ENCODE measurements at places on chromosomes 5 and 9.

DNA sequence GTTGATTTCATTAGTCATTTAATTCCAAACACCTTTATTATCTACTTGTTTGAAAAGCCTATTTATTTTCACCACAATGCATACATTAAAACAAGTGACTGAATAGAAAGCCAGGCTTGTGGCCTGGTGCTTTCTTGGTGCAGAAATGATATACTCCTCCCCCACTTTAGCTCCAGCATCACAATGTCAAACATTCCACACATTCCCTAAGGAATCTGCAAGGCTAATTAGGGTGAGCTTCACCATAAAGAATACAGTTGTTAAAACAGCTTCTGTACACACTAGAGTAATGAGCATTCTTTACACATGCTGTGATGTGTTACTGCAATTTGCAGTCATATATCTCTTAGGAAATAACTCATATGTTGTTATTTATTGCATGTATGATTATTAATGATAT lies 705.7 kb downstream of the CETN3 start:
- DNase-seq = no peak

- no peak for DNase-seq
These were observed 22.1 kb downstream of the LRRC19 start for GRCh38 chr9:26983340-26983739.

- no peak for DNase-seq
These were observed at the start of gene SV2C for GRCh38 chr5:76082772-76083554. Gene SV2C (plus strand): TSS chr5:76083383. CDS start chr5:76131751, 48,368 bp downstream.

- no peak for DNase-seq
These were observed 21.0 kb upstream of the ALDH1B1 start for GRCh38 chr9:38371495-38371894.

- no peak for DNase-seq
These were observed 9.1 kb downstream of the NPR2 start for GRCh38 chr9:35800530-35800929.

DNA sequence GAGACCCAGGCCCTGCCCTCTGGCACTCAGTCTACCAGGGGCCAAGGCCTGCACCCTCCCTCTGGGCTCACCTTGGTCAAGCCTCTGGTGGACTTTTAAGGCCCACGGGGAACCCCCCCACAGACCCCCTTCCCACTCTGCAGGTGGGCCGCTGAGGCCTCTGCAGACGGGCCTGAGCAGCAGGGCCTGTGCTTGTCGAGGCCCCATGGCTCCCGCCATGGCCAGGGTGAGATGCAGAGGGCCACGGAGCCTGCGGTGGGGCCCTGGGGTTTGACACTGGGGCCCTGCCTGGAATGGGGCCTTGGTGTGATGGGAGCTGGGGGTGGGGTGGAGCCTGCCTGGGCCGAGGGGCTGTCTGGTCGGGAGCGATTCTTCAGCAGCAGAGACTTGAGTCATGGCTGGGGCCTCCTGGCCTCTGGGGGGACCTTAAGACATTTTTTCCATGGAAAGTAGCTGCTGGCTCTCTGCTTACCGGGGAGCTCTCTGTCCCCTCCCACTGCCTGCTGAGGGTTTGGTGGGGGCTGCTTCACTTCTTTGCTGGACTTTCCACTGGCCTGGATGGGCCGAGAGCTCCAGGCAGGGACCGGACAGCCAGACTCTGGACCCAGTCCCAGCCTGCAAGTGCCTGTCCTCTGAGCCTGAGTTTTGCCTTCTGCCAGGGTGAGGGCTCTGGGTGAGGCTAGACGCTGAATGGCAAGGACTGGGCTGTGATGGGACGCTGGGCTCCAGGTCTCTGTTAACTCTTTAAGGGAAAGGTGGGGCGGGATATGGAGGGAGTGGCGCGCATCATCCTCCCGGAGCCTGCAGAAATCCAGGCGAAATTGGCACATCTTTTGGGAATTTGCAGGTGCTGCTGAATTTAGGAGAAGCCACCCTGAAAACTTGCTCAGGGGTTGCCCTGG lies 132.2 kb downstream of the RXRA start:
- no peak for DNase-seq

DNA sequence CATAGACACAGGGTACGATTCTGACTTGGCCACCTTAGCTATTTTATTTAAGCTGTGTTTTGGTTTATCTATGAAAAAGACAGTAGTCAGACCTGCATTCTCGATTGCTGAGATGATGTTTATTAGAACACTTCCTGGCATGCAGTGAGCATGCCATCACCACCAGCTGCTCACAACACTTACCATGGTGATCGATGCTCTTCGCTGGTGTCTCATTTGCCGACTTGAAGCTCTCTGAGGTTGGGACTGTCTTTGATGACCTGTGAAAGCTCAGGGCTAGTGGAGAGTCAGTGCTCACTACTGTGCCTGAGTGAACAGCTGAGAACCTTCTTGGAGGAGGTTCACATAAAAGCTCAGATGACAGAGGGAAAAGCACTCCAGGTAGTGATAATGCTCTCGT lies 4.4 kb upstream of the C9orf153 start:
- no peak for DNase-seq

DNA sequence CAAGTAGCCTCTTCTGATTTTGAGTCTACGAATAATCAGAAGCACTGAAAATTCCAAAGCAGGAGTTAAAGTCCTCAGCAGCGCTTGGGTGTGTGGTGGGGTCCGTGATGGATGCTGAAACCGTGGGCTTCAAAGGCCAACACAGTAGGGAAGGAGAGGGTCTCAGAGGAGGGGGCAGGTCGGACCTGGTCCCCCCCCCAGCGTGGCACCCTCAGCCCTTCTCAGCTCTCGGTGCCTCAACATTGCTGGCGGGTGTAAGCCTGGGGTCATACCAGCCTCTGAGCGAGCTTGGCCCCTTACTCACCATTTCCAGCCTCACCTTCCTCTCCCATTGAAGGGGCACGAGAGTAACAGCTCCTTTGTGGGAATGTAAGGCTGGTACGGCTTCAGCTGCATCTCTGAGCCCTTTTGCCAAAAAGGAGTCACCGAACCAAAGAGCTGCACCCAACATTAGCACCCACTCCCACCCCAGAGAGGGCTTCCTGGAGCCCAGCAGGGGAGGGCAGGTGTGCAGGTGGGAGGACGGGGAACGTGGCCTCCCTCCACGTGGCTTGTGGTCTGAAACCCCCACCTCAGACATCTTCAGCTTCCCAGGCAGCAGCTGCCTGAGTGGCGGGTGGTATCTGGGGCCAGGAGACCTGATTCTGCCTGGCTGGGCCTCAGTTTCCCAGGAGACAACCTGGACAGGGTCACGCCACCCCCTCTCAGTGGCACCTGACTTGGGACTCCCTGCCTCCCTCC lies 6.7 kb upstream of the LCN1 start:
- no peak for DNase-seq

- DNase-seq = no peak
These were observed 201.2 kb downstream of the TARS1 start for GRCh38 chr5:33641744-33642505.

GRCh38 chr5:151680944-151681427 lies 5.7 kb downstream of the SPARC start:
- peak; percentile 67 for DNase-seq

- DNase-seq = no peak
These were observed 1587.7 kb upstream of the NUDT12 start for GRCh38 chr5:105150323-105150722.

DNA sequence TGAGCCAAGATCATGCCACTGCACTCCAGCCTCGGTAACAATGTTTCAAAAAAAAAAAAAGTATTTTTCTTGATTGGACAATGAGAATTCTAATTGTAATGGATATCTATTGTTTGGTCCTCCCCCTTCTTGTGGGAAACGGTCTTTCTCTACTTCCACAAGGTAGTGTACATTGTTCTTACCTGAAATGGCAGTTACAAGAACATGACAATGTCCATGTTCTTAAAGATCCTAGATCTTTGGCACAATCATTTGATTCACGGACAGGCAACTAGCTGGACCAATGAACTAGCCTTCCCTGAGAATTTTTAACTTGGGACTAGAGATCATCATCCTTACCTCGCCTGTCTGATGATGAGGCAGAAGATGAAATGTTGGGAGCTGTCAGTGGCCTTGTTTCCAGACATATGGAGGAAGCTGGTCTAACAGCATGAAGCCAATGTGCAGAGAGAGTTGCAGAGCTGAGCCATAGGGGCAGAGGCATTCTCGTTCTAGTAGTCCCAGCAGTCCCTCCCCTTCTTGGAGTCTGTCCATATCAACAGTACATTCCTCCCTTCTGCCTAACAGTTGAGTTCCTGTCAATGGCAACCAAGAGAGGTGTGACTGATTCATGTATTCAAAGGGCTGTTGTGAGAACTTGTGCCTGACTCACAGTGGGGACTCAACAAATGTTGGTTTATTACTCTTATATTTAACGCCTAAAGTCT lies 2.1 kb upstream of the MARCHF6 start:
- no peak for DNase-seq

GRCh38 chr5:139263536-139263935 lies 30.0 kb upstream of the MATR3 start:
- DNase-seq = no peak

DNA sequence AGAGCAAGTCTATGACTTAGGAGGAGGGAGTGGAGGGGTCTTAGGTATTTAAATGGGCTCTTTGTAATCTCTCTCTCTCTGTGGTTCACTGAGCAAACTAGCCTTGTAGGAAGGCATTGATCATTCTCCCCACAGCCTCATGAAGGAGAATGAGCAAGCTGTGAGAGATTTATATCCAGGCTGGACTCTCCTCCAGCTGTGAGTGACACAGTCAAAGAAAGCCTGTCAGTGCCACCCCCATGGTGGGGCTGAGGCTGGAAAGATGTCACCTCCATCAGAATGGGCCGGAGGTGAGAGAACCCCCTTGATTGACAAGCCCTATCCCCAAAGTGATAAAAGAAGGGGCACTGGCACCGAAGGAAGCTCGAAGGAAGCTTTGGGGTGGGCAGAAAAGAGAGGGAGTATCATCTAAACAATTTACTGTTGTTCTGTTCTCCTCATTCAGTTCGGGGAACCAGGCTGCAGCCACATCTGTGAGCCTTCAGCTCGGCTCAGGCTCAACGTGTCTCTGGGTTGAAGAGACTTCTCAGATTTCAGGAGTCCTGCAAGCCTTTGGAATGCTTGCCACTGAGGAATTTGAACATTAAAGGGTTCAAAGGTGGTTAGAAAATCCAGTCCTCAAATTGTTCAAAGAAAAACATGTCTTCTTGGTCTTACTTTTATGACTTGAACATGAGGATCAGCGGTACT lies 538.2 kb upstream of the ZNF462 start:
- DNase-seq = no peak

- DNase-seq = no peak
These were observed 23.7 kb upstream of the UBAP2 start for GRCh38 chr9:34072410-34072809.

DNA sequence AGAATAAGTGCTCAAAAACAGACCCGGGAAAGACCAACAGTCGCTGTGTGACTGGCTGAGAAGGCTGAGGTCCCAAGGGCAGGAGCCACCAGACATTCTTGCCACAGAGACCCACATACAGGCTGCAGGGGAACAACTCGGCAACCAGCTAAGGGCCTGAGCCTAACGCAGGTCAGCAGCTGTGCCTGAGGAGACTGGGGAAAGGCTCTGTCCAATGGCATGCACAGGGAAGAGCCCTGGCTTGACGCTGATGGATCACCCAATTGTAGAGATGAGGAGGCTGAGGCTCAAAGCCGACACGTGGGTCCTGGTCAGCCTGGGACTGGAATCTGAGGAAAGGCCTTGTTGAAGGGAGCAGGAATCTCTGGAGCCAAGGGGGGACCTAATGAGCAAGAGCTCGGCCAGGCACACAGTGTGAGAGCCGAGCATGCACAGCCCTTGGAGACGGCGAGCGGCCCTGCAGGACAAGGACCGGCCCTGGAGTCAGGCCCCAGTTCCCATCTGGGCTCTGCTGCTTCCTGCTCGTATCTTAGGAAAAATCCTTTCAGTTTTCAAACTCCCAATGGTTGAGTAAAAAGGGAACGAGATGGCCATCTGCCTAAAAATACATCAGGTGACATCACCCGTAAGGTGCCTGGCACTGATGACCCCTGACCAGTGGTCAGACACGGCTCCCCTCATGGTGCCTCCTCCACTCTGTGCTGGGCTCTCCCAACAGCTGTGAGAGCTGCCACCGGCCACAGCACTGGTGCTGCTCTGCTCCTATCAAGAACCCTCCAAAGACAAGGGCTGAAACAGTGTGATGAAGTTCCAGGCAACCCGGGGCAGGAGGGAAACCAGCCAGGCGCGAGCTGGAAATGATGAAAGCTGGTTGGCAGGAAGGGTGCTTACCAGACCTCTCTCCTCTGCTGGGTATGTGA lies 16.4 kb downstream of the LMAN2 start:
- DNase-seq = no peak

GRCh38 chr5:128778474-128778873 lies 186.8 kb upstream of the SLC27A6 start:
- DNase-seq = no peak

DNA sequence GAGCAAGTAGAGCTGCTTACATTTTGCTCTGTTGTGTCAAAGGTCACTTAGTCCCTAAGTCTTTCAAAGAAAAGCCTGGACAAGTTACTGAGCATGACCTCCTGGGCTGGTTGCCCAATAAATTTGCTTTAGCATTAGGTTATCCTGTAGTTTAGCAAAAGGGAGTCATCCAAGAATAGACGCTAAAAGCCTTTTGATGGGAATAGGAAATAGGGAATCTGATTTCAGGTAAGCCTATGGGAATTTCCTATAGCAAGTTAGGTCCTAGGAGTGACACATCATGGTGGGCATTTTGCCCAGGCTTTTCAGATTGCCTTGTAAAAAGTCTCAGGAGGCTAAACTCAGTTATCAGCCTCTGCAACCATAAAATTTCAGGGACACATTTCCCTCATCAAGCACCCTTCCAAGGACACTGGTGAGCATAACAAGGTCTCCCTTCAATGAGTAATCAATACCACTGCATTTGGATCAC lies 67.6 kb upstream of the RANBP3L start:
- DNase-seq = no peak

- peak; percentile 83 for DNase-seq
These were observed 1.2 kb upstream of the NPR3 start for GRCh38 chr5:32709750-32710549.

DNA sequence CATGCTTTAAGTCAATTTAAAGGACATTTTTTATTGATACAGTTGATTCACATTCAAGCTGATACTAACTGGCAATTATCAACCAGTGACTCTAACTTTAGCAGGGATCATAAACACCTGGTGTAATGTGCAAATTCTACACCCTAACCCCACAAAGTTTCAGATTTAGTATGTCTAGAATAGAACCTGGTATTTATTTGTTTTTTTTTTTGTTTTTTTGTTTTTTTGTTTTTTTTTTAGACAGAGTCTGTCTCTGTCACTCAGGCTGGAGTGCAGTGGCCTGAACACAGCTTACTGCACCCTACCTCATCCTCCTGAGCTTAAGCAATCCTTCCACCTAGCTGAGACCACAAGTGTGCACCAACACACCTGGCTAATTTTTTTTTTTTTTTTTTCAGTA lies 311.2 kb upstream of the SEMA6A start:
- DNase-seq = no peak

- no peak for DNase-seq
These were observed 193.0 kb downstream of the MELK start for GRCh38 chr9:36765468-36766341.

DNA sequence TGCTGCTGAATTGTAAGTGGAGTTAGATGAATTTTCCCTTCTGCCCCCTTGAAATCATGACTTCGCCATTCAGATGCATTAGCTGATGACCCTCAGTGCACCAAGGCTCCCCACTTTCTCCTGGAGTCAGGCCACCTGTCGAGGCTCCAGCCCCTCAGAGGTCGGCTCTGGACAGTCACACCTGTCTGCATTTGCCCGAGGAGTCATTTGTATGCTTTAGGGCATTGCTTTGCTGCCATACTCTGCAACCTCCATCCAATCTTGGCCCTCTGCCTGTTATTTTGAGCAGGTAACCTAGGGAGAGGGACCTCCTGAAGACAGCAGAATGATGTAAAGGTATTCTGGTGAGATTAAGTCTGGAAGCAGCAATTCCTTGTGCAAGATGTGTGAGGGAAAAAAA lies 144.8 kb downstream of the MACROH2A1 start:
- no peak for DNase-seq

Measured in fibroblast of gingiva (primary cell).